ENCODE measurements at places on chromosomes 4 and X.
A peak's percentile ranks its signal among the peaks of the same experiment; 100 is the strongest.

GRCh38 chrX:103503853-103504207, 15.5 kb downstream of the RAB40A start:
- DNase-seq, result no peak

- no peak for DNase-seq
Measured at GRCh38 chr4:10173037-10173753, 56.6 kb upstream of the WDR1 start.

DNA sequence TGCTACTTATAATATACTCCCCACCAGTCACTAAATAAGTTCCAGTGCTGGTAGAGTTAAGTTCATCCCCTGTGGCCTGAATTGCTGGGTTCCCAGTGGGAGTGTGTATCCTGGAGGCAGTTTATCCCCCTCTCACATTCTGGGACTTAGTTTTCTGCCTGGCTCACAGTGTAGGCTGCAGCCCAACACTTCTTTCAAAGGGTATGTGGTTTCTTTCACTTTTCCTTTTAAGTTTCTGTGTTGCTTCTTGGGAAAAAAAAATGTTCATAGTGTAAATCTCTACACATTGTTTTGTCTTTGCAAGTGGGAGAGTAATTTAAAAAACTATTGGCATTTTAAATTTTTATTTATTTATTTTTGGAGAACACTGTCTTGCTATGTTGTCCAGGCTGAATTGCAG, 204.0 kb downstream of the CHIC1 start:
- DNase-seq, result no peak

- DNase-seq, result no peak
Measured at GRCh38 chr4:6884341-6884870, 25.2 kb upstream of the TBC1D14 start.

DNA sequence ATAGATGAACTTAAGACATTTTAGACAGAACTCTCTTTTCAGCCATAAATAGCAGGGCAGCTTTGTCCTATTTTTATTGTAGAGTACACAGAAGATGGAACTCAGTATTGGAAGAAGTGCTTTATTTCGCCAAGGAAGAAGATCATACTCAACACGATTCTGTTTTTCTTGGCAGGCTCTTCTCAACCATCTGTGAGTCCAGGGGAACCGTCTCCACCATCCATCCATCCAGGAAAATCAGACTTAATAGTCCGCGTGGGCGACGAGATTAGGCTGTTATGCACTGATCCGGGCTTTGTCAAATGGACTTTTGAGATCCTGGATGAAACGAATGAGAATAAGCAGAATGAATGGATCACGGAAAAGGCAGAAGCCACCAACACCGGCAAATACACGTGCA, 37.6 kb downstream of the KIT start:
- DNase-seq, result no peak

GRCh38 chr4:146370841-146371240, 150.9 kb downstream of the SLC10A7 start:
- no peak for DNase-seq

GRCh38 chrX:127519323-127519722, 532.9 kb downstream of the ACTRT1 start:
- DNase-seq, result no peak

- no peak for DNase-seq
Measured at GRCh38 chr4:169164669-169165415, 105.9 kb downstream of the SH3RF1 start.

GRCh38 chr4:114025176-114025777, 45.8 kb upstream of the ARSJ start:
- no peak for DNase-seq

DNA sequence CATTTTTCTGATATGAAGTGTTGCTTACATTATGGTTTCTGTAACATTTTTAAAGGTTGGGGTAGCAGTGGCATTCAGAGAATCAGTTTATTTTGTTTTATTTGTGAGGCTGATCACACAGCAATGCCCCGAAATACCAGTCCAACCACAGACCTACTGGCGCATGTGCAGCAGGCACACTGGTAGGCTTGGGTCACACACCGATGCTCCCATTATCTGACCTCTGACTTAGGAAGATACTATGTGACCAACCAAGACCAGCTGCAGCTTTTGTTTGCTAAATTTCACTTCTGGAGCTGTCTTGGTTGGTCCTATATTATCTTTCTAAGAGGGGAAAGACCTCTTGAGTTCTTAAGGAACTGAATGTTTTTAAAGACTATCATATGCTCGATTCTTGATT, 18.7 kb downstream of the PGM2 start:
- no peak for DNase-seq

DNA sequence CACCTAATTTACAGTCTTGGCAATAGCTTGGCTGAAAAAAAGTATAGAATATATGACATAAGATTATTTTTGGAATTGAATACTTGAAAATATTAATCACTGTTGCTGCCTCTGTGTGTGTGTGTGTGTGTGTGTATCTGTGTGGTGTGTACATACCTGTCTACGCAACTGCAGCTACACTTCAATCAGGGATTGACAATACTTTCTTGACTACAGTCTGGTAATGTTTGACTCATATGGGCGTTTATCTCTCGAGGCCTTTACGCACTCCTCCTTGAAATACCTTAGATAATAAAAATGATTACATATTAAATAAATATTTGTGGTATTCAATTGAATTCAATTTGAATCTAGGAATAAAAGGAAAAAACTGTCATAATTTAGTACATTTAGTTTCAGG, 565.2 kb downstream of the PCDH18 start:
- DNase-seq, result no peak

- DNase-seq, result no peak
Measured at GRCh38 chr4:82903737-82904136, 3.2 kb downstream of the THAP9 start.

- DNase-seq, result peak; percentile 62
Measured at GRCh38 chrX:49171752-49172279, at the start of gene PLP2. Gene PLP2, plus strand, starts transcription at chrX:49171898. Its CDS starts 103 bp downstream, at chrX:49172001.

Data from stimulated activated CD8-positive, alpha-beta memory T cell treated with anti-CD3 and anti-CD28 coated beads, Interleukin-12 subunit alpha, Interleukin-12 subunit beta, amount 100 ng/mL, for 4 hours (primary cell).